ENCODE measurements at places on chromosomes 4 and X. TPM values are rescaled to one million over a fixed set of nuclear protein-coding genes. Genes with fewer than 3 reads are reported as not detected.

The FRAS1 gene
- 7.0 TPM for total RNA-seq

The TNIP3 gene
- total RNA-seq, result 0.47 TPM

The KCTD8 gene
- 1.2 TPM for total RNA-seq

The FAM47E gene
- total RNA-seq, result 3.9 TPM

The RRH gene
- not detected for total RNA-seq

The ZNF81 gene
- total RNA-seq, result 13.7 TPM

The CXorf58 gene
- total RNA-seq, result not detected

The TLR3 gene
- 1.9 TPM for total RNA-seq

The DDX60 gene
- total RNA-seq, result 6.7 TPM

The PCSK1N gene
- 48.7 TPM for total RNA-seq

The DCX gene
- total RNA-seq, result 389 TPM

The ARMCX1 gene
- total RNA-seq, result 118 TPM

The ADAM29 gene
- 0.31 TPM for total RNA-seq

The TLR1 gene
- 10.5 TPM for total RNA-seq

The MND1 gene
- total RNA-seq, result 5.1 TPM

The TCP11X2 gene
- 0.62 TPM for total RNA-seq

The ADGRG4 gene
- total RNA-seq, result not detected

The RENBP gene
- 2.8 TPM for total RNA-seq

The HTR2C gene
- total RNA-seq, result 0.31 TPM

The SRPK3 gene
- 0.16 TPM for total RNA-seq

The HPF1 gene
- total RNA-seq, result 42.7 TPM

The GASK1B gene
- 10.3 TPM for total RNA-seq

The ZAR1 gene
- total RNA-seq, result not detected

The ZCCHC13 gene
- total RNA-seq, result not detected

The TCEAL6 gene
- total RNA-seq, result 6.7 TPM
